Activated T-cell treated with anti-CD3 and anti-CD28 coated beads for 4 hours (primary cell): ENCODE measurements at places on chromosomes 7 and 10.

- no peak for DNase-seq
Observed at GRCh38 chr10:20399772-20400171, 497.3 kb downstream of the NEBL start.

DNA sequence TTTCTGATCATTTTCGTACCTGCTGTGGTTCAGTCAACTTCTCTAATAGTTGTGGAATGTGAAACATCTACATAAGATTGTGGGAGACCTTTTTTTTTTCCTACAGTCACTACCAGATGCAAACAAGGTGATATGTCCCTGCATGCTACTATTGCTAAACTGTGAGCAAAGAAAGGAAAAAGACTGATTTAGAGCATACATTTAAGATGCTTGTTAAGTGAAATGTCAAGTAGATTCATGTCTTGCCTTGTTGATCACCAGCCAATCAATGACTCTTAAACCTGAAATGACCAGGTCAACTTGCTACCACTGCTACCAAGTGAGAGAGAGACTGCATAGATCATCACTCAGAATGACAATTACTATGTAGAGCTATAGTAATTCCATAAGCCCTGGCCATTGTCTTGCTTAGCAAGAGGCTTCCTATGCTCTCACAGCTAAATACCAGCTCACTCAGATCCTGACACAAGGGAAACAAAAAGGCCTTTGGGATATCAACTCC lies 84.3 kb upstream of the SKAP2 start:
- no peak for DNase-seq

GRCh38 chr7:132328047-132328620 lies 248.1 kb downstream of the PLXNA4 start:
- no peak for DNase-seq

DNA sequence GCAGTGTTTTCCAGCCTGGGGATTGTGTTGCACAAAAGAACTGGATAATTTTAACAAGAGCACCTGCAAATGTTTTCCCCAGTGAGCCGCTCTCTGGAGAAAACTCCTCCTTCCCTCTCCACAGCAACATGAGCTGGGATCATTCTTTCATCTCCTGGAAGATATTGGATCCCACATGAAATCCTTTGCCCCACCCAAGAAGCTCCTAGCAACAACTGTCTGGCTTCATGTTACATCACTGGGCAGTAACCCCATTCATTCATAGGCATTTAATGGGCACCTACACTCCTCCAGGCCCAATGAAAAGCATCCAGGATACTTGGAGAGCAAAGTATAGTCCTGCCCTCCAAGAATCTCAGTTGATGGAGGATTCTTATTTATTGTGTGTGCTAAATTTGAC lies 27.2 kb downstream of the LSM5 start:
- no peak for DNase-seq

GRCh38 chr10:79406683-79407422 lies 38.6 kb downstream of the ZCCHC24 start:
- DNase-seq = no peak

GRCh38 chr7:38660427-38661099 lies 29.4 kb upstream of the AMPH start:
- DNase-seq = no peak

GRCh38 chr7:132177708-132178401 lies 398.4 kb downstream of the PLXNA4 start:
- no peak for DNase-seq

- DNase-seq = no peak
Observed at GRCh38 chr10:91540733-91541132, 92.1 kb downstream of the PPP1R3C start.

DNA sequence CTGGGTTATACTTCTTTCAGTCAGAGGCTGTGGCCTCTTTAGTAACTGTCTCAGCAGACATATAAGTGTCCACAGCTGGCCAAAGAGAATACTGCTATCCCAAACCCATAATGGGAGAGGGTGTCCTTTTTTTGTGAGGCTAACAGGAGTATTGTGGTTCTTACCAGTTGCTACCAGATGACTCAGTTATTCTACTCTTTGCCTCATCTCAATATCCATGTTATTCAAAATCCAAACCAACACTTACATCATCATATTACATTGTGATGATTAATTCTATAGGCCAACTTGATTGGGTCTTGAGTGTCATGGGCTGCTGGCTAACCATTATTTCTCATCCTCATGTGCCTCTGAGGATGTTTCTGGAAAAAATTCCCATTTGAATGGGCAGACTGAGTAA lies 120.9 kb downstream of the TMEM168 start:
- no peak for DNase-seq

- DNase-seq = no peak
Observed at GRCh38 chr7:117011419-117012260, 58.3 kb downstream of the ST7 start.

DNA sequence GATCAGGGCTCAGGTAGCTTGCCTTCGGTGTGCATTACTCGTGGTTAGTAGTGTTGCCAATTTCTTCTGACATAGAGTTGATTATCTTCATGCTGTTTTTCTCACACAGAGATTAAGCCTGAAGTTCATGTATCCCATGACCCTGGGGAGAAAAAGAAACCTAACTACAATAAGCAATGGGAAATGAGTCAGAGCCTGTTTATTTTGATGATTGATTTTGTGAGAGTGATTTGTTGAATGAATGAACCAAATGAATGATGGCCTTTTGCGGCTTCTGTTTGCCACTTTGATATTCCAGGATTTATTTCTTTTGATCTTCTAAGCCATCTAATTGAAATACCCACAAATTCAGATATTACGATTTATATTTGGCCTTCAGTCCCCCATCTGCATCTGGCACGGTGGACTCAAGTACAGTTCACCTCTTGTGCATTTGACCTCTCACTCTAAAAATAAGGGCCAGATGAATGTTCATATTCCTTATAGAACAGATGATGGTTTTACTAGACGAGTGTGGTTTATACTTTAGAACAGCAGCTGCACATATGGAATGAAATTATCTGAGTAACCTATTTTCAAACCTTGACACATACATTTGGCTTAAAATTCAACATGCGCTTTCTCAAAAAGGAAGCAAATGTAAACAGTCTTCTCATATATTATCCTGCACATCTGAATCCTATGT lies 110.7 kb downstream of the PLCE1 start:
- DNase-seq = no peak

- no peak for DNase-seq
Observed at GRCh38 chr7:25725451-25725850, 426.5 kb upstream of the NFE2L3 start.

DNA sequence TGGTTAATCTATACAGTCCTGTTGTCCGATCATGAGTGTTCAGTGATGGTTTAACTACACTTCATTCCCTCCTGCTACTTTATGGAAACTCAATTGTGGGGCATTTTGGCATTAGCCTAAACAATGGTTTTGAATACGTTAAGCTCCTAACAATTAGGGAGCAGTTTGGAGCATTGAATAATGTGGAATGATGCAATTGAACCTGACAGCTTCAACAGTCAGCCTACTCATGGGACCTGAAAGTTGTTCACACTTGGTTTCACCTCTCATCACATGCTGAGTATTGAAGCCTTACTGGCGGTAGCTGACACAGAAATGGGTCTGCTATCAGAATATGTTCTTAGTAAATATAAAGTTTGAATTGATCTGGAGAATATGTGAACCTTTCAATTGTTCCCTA lies 186.1 kb downstream of the MLLT10 start:
- DNase-seq = no peak

DNA sequence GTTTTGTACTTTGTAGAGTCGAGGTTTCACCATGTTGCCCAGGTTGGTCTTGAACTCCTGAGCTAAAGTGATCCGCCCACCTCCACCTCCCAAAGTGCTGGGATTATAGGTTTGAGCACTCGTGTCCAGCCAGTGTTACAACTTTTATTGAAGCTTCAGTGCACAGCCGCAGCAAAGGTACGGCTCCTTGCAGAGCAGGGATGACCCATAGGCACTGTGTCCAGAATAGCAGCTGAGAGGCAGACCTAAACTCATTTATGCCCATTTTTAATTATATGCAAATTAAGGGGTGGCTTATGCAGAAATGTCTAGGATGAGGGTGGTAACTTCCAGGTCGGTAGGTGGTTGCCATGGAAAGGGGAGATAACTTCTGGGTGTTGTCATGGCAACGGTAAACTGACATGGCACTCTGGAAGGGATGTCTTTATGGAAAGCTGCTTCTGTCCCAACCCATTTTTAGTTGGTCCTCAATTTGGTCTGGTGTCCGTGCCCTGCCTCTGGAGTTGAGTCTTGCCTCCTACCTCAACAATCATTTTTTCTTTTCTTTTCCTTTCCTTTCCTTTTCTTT lies 22.7 kb downstream of the NYAP1 start:
- no peak for DNase-seq

DNA sequence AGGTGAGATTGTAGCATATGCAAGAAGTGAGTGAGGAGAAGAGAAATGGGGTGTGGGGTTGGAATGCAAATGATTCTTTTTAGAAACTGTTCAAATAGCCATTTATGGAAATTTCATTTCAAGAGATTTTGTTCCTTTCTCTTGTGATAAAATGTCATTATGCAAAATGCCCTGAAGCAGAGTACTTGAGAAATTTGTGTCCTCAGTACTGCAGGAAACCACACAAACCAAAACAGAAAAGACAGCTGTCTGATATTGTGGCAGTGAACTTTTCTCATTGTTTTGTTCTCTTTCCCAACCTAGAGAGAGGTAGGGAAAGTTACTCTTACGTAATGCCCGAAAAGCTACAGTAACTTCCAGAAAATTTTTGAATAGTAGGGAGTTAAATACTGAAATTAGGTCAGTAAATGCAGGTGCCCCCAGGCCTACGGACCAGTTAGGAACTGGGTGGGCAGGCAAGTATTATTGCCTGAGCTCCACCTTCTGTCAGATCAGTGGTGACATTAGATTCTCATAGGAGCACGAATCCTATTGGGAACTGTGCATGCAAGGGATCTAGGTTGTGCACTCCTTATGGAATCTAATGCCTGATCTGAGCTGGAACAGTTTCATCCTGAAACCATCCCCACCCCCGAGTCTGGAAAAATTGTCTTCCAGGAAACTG lies 34.0 kb downstream of the DLD start:
- DNase-seq = no peak

GRCh38 chr10:96269438-96270300 lies 1.7 kb downstream of the BLNK start:
- DNase-seq = no peak

GRCh38 chr10:97685395-97685958 lies 1.6 kb downstream of the AVPI1 start:
- no peak for DNase-seq

DNA sequence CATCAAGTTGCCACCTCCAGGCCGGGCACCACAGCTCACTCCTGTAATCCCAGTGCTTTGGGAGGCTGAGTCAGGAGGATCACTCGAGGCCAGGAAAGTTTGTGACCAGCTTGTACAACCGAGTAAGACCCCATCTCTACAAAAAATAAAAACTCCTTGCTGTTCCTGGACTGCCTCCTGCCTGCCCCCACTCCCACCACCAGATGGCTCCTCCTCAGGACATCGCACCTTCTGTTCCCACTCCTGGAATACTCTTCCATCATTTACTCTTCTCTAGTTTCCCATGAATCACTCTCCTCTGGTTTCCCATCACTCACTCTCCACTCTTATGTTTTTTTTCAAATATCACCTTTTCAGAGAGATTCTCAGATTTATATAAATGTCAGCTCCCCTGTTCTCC lies 540.7 kb downstream of the CALN1 start:
- DNase-seq = no peak

DNA sequence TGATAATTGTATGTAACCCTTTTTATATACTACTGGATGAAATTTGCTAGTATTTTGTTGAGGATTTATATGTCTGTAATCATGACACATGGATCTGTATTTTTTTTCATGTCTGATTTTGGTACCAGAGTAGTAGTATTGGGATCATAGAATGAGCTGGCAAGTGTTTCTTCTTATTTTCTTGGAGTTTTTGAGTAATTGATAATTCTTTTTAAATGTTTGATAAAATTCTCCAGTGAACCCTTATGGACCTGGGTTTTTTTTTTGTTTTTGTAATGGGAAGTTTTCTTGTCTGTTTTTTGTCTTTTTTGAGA lies 28.4 kb downstream of the ZNF33A start:
- DNase-seq = no peak

DNA sequence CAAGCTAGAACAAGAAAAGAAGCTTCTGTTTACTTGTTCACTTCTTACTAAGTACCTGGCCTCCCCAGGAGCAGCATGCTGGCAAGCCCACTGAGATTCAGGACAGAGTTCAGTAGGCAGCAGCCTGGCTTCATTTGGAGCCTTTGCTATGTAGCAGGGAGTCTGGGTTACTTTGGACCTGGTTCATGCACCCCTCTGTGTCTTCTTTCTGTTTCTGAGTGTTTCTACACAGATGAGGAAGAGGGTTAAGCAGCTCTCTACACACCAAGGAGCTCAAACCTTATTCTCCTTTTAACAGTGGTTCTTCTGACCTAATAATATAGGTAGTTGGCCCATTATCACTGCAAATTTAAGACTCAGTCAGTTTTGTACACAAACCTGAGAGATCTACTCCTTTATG lies 152.9 kb downstream of the ARID5B start:
- DNase-seq = no peak

GRCh38 chr7:98346515-98347069 lies 54.3 kb downstream of the BAIAP2L1 start:
- no peak for DNase-seq

DNA sequence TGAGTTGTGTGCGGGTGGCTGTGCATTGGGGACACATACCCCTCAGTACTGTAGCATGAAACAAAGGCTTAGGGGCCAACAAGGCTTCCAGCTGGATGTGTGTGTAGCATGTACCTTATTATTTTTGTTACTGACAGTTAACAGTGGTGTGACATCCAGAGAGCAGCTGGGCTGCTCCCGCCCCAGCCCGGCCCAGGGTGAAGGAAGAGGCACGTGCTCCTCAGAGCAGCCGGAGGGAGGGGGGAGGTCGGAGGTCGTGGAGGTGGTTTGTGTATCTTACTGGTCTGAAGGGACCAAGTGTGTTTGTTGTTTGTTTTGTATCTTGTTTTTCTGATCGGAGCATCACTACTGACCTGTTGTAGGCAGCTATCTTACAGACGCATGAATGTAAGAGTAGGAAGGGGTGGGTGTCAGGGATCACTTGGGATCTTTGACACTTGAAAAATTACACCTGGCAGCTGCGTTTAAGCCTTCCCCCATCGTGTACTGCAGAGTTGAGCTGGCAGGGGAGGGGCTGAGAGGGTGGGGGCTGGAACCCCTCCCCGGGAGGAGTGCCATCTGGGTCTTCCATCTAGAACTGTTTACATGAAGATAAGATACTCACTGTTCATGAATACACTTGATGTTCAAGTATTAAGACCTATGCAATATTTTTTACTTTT lies 1.8 kb downstream of the DDIT4 start:
- DNase-seq = no peak

- no peak for DNase-seq
Observed at GRCh38 chr10:1036341-1036791, 10.7 kb upstream of the IDI2 start.

- DNase-seq = no peak
Observed at GRCh38 chr7:109092268-109092667, 522.6 kb downstream of the DNAJB9 start.

DNA sequence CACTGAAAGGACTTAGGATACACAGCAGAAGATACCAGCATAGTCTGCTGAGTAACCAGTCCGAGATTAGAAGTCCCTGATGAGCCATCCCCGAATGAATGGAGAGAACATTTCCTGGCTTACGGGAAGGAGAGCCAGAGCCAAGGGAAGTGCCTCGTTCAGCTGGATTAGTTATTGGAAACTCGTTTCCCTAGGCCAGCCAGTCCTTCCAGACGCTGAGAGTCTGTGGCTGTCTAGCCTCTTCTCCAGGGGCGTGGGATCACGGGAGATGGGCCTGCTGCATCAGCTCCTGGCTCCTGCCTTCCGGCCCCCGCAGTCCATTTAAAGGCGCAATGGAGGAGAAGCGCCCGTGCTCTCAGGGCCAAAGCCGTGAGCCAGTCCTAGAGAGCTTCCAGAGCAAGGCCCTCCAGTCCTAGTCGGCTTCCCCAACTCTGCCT lies 712.8 kb downstream of the PARD3 start:
- no peak for DNase-seq

GRCh38 chr10:86876748-86877147 lies 80.7 kb downstream of the MMRN2 start:
- no peak for DNase-seq
